ENCODE measurements at places on chromosomes 4 and X. TPM values are rescaled to one million over a fixed set of nuclear protein-coding genes. Genes with fewer than 3 reads are reported as not detected.

Gene NXF2B
- total RNA-seq: not detected

Gene PIR
- 9.3 TPM for total RNA-seq

Gene ATP5ME
- total RNA-seq: 447 TPM

Gene PABPC4L
- total RNA-seq: 0.47 TPM

Gene STPG2
- total RNA-seq: 0.16 TPM

Gene IBSP
- not detected for total RNA-seq

Gene WDR17
- total RNA-seq: 1.4 TPM

Gene RHOXF2
- total RNA-seq: not detected

Gene GC
- total RNA-seq: not detected

Gene SSX4
- not detected for total RNA-seq

Gene GPR50
- total RNA-seq: not detected

Gene TAF7L
- total RNA-seq: 0.95 TPM

Gene CEP135
- 4.7 TPM for total RNA-seq

Gene CXCL5
- 0.17 TPM for total RNA-seq

Gene MAGEA11
- total RNA-seq: not detected

Gene HELT
- total RNA-seq: not detected

Gene AKAP14
- not detected for total RNA-seq

Gene ZNF732
- total RNA-seq: 0.09 TPM

Gene ZCCHC18
- 0.69 TPM for total RNA-seq

Gene NUP62CL
- total RNA-seq: not detected

Gene PNMA5
- total RNA-seq: not detected

Gene C1QTNF7
- 3.0 TPM for total RNA-seq

Gene XG
- total RNA-seq: 6.1 TPM

Gene FGFBP2
- total RNA-seq: not detected

Gene MAML3
- 0.52 TPM for total RNA-seq

Gene ZNF185
- 1.7 TPM for total RNA-seq

Gene ART3
- 0.09 TPM for total RNA-seq
